Thyroid gland (tissue), 4 donors: ENCODE measurements at places on chromosomes 4 and X. TPM values are rescaled to one million over a fixed set of nuclear protein-coding genes. Genes with fewer than 3 reads are reported as not detected.
A peak's percentile ranks its signal among the peaks of the same experiment; 100 is the strongest.

DNA sequence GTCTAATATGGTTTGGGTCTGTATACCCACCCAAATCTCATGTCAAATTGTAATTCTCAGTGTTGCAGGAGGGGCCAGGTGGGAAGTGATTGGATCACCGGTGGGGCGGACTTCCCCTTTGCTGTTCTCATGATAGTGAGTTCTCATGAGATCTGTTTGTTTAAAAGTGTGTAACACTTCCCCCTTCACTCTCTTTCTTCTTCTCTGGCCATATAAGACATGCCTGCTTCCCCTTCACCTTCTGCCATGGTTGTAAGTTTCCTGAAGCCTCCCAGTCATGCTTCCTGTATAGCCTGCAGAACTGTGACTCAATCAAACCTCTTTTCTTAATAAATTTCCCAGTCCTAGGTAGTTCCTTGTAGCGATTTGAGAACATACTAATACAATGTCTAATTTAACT lies 19.7 kb upstream of the SCRG1 start:
- no peak overlapping the region for H3K27ac ChIP-seq
- DNase-seq: no peak
- no peak overlapping the region for H3K4me3 ChIP-seq
- no peaks in the 10 kb centered on the region for H3K27me3 ChIP-seq
- H3K36me3 ChIP-seq: no peaks in the 10 kb centered on the region

DNA sequence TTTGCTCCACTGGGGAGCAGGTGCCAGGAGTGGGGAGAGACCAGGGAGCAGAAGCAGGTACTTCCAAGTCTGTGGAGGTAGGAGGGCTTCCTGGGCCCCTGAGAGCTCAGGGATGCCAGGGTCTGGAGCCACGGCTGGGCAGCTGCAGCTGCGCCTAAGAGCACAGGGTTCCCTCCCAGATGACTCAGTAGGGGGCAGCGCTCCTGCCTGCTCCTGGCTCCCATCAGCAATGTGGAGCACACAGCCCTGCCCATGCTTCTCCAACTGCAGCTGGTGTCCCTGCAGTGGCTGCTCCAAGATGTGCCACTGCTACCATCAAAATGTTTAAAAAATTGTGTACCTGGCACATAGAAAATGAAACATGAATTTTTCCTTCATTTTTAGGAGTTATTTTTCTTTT lies 1028.2 kb downstream of the PCDH7 start:
- no peaks in the 10 kb centered on the region for H3K36me3 ChIP-seq
- H3K27ac ChIP-seq: no peak overlapping the region
- no peaks in the 10 kb centered on the region for H3K4me1 ChIP-seq
- no peak overlapping the region for H3K4me3 ChIP-seq
- H3K27me3 ChIP-seq: no peaks in the 10 kb centered on the region

- H3K27me3 ChIP-seq: no peaks in the 10 kb centered on the region
- H3K27ac ChIP-seq: no peak overlapping the region
- H3K4me3 ChIP-seq: no peak overlapping the region
- DNase-seq: no peak
- no peaks in the 10 kb centered on the region for H3K4me1 ChIP-seq
Measured at GRCh38 chr4:94076498-94076897, 131.2 kb upstream of the SMARCAD1 start.

- no peaks in the 10 kb centered on the region for H3K4me1 ChIP-seq
- H3K4me3 ChIP-seq: no peak overlapping the region
- peaks cover 12% of the 10 kb centered on the region for H3K27me3 ChIP-seq
- H3K27ac ChIP-seq: no peak overlapping the region
Measured at GRCh38 chr4:1472148-1472797, 66.0 kb upstream of the NKX1-1 start.

DNA sequence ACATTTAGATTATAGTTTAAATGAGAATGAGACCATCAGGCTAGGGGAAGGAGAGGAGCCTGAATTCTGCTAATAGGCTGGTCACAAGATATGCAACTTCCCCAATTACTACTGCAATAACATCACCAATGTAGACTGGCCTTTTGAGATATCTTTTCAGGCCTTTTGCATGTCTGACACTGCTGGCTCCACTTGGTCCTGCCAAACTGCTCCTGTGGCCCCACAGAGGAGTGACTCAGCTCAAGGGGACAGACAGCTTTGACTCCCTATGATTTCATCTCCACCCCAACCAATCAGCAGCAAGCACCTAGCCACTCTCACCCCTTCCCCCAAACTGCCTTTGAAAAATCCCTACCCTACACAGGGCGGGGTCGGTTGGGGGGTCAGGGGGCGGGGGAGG lies 22.8 kb downstream of the GPRIN3 start:
- H3K27me3 ChIP-seq: no peaks in the 10 kb centered on the region
- no peaks in the 10 kb centered on the region for H3K36me3 ChIP-seq
- H3K27ac ChIP-seq: no peak overlapping the region

DNA sequence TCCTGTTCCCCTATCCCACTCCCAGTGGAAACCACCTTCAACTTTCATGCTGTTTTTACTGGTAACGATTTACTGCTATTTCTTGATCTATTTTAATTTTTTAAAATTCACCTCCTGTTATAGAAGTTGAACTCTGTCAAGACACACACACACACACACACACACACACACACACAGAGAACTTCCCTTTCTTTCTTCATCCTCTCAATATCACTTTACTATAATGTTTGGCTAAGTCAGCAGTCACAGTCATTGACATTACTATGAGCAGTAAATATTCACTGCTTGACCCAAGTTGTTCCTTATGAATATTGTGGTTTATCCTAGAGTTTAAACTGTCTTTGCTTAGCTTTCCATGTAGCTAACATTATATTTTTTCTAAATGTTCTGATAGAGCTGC lies 24.0 kb upstream of the SGMS2 start:
- DNase-seq: no peak
- no peak overlapping the region for H3K27ac ChIP-seq
- no peaks in the 10 kb centered on the region for H3K36me3 ChIP-seq
- no peaks in the 10 kb centered on the region for H3K27me3 ChIP-seq

DNA sequence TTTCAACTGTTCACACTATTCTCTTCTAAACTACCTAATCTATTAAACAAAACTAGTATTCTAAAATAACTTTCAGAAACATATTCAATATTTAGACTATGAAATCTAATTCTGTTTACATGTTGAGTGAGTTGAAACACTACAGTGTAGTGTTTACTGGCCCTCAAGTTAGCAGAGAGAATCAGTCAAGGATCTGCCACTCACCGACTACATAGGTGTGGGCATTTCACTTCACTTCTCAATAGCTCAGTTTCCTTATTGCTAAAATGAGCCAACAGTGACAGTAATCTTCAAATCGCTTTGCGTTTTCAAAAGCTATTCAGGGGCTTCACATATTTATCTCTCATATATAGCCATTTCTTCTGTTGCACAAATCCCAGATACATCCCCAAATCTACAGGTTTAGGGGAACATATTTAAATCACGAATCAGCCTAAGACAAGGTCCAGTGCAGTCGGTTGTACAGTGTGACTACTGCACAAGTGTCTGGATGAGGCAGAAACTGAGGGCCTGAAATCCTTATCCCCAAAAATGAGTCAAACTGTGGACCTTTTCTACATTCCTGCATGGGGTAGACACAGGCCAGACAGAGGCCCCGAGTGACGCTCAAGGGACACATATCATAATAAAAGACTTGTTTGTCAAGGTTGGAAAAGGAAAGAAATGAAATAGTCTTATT lies 129.8 kb downstream of the PPP3CA start:
- H3K4me3 ChIP-seq: no peak overlapping the region
- H3K36me3 ChIP-seq: no peaks in the 10 kb centered on the region
- H3K27me3 ChIP-seq: no peaks in the 10 kb centered on the region
- H3K4me1 ChIP-seq: peaks cover 16% of the 10 kb centered on the region
- DNase-seq: no peak

GRCh38 chrX:138849521-138849920 lies 138.0 kb upstream of the FGF13 start:
- H3K27ac ChIP-seq: no peak overlapping the region
- H3K27me3 ChIP-seq: no peaks in the 10 kb centered on the region

DNA sequence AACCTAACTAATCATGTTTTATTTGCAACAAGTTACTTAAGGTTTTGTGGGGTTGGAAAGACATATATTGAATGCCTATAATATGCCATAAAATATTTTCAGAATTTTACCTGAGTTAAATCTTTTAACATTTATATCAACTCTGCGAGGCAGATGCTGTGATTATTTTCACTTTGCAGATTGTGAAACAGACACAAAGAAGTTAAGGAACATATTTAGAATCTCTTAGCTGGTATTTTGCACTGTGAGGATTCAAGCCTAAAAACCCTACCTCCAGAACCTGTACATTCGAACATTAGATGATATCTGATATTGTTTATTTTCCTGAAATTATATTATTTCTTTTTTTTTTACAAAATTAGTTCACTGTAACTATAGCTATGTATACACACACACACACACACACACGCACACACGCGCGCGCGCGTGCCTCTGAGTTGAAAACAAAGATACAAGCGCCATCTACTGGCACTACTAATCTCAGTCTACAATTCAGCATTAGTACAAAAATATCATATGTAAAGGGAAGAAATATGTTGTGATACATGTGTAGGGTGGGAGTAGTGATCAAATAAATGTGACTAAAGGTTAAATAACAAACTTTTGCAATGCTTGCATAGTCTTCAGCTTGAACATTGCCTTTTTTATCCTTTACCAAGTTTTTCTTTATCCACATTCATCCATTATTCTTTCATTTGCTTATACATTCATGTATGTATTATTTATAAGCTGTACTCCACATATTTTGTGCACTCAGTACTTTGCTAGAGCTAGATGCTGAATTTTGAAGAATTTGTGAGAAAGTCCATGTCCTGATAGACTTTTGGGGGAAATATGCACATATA lies 61.5 kb downstream of the ANXA10 start:
- no peak overlapping the region for H3K27ac ChIP-seq
- peak; percentile 81 for DNase-seq
- no peaks in the 10 kb centered on the region for H3K27me3 ChIP-seq
- H3K4me3 ChIP-seq: no peak overlapping the region
- H3K4me1 ChIP-seq: no peaks in the 10 kb centered on the region
- H3K36me3 ChIP-seq: no peaks in the 10 kb centered on the region

- DNase-seq: no peak
- no peak overlapping the region for H3K27ac ChIP-seq
- no peak overlapping the region for H3K4me3 ChIP-seq
- no peaks in the 10 kb centered on the region for H3K36me3 ChIP-seq
Measured at GRCh38 chrX:134632355-134632754, 25.9 kb downstream of the PLAC1 start.

DNA sequence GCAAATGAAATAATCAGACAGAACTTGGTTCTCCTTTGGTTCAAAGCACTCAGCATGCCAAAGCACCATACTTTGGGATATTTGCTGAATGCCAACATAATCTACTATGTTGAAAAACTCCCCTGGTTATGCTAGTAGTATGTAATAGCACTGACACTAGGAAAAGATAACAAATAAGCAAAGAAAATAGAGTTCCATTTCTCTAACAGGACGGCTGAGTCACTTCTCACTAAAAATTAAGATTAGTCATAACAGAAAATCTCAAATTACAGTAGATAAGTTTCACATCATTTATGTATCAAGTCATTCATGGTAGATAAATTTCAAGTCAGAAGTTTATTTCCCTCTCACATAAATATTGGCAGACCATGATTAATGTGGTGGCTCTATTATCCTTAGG lies 17.9 kb downstream of the PDHA2 start:
- no peak for DNase-seq
- H3K4me1 ChIP-seq: no peaks in the 10 kb centered on the region
- no peaks in the 10 kb centered on the region for H3K36me3 ChIP-seq

DNA sequence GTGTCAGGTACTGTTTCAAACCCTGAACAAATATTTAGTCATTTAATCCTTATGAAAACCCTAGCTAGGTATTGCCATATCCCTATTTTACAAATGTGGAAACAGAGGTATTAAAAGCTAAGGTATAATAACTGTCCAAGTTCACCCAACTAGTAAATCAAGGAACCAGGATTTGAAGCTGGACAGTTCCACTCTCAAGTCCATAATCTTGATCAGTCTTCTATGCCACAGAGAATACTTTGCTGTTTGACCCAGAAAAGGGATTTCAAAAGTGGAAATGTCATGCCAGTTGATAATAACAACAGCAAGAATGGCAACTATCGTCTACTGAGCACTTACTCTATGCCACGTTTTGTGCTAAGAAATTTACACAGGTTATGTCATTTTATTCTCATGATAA lies 90.4 kb upstream of the KIT start:
- H3K4me1 ChIP-seq: peaks cover 5% of the 10 kb centered on the region
- DNase-seq: no peak
- H3K27me3 ChIP-seq: no peaks in the 10 kb centered on the region
- no peak overlapping the region for H3K4me3 ChIP-seq
- no peaks in the 10 kb centered on the region for H3K36me3 ChIP-seq

GRCh38 chr4:182000077-182000476 lies 243.1 kb upstream of the TENM3 start:
- H3K27ac ChIP-seq: no peak overlapping the region
- no peaks in the 10 kb centered on the region for H3K36me3 ChIP-seq
- H3K4me3 ChIP-seq: no peak overlapping the region
- H3K4me1 ChIP-seq: no peaks in the 10 kb centered on the region
- no peak for DNase-seq

DNA sequence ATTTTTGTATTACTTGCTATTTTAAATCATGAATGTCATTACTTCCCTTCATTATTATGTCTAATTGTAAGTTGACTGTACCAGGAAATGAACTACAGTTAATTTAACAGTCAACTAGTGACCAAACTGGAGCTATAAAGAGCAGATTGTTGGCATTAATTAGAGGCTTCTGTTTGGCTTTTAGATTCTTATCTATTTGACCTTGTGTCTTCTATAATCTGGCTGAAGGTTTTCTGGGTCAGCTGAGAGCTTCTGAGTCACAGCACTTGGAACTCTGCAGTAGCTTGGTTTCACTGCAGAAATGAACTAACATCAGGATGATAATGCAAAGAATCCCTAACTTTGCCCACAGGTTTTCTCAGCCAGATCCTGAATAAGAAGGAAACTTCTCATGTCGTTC lies 169.2 kb upstream of the LEF1 start:
- no peak for DNase-seq
- H3K4me3 ChIP-seq: no peak overlapping the region
- H3K27me3 ChIP-seq: no peaks in the 10 kb centered on the region

GRCh38 chr4:16807355-16807754 lies 91.1 kb downstream of the LDB2 start:
- no peak for DNase-seq
- H3K27ac ChIP-seq: no peak overlapping the region
- H3K4me1 ChIP-seq: no peaks in the 10 kb centered on the region
- no peak overlapping the region for H3K4me3 ChIP-seq
- H3K36me3 ChIP-seq: no peaks in the 10 kb centered on the region

ELOVL6 gene
- total RNA-seq: 4.1 TPM

SORCS2 gene
- total RNA-seq: 1.7 TPM

ATP10D gene
- 49.5 TPM for total RNA-seq

CT45A2 gene
- not detected for total RNA-seq

ETDA gene
- not detected for total RNA-seq

IL15 gene
- 27.1 TPM for total RNA-seq

TIGD4 gene
- 0.67 TPM for total RNA-seq

MED14 gene
- total RNA-seq: 69.6 TPM

PAK3 gene
- 50.0 TPM for total RNA-seq

C4orf51 gene
- total RNA-seq: not detected

TRAM1L1 gene
- 5.1 TPM for total RNA-seq

CSAG1 gene
- not detected for total RNA-seq
